ENCODE measurements at places on chromosomes 3 and 15. TPM values are rescaled to one million over a fixed set of nuclear protein-coding genes. Genes with fewer than 3 reads are reported as not detected.
A peak's percentile ranks its signal among the peaks of the same experiment; 100 is the strongest.

- no peak for DNase-seq
Observed at GRCh38 chr3:16987141-16987540, 102.4 kb downstream of the PLCL2 start.

DNA sequence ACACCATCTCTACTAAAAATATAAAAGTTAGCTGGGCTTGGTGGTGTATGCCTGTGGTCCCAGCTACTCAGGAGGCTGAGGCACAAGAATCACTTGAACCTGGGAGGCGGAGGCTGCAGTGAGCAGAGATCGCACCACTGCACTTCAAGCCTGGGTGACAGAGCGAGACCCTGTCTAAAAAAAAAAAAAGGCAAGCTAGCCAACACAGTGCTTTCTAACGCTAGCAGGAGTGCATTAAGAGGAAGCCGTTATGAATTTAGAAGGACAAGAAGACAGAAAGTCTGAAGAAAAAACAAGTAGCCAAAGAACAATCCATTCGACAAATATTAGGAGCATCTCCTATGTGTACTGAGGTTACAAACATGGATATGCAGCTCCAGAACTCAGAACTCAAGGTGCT, 28.6 kb downstream of the BHLHE40 start:
- DNase-seq = no peak

- DNase-seq = peak; percentile 37
Observed at GRCh38 chr3:148075771-148076716, 621.7 kb upstream of the AGTR1 start.

- DNase-seq = no peak
Observed at GRCh38 chr15:78167227-78167888, 18.2 kb downstream of the IDH3A start.

DNA sequence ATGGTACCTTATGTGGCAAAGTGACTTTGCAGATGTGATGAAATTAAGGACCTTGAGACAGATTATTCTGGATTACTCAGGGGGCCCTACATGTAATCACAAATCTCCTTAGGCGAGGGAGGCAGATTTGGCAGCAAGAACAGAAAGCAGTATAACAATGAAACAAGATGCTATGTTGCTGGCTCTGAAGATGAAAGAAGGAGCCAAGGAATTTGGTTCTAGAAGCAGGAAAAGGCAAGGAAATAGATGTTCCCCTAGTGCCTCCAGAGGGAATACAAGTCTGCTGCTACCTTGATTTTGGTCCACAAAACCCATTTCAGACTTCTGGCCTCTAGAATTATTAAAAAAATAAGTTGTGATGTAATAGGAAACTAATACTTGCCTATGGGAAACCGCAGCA, 64.5 kb downstream of the PIK3R4 start:
- no peak for DNase-seq

- DNase-seq = no peak
Observed at GRCh38 chr3:10553591-10554235, 48.3 kb upstream of the ATP2B2 start.

DNA sequence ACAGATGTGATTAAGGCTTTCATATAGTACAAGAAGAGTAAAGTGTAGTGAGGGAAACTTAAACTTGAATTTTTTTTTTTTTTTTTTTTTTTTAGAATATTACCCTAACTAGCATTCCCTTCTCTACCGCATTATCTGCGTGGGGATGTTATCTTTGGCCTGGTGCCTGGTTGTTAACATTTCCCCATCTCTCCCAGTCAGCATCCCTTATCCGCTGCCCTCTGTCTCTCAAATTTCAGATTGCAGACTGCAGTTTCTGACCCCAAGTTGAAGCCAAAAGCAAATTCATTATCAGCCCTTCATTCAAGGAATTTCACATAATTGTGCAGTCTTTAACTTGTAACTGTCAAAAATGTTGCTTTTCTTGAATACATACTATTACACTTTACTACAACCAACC, 353.0 kb downstream of the PLOD2 start:
- no peak for DNase-seq

GRCh38 chr3:147373301-147373700, 33.0 kb downstream of the ZIC4 start:
- DNase-seq = no peak

DNA sequence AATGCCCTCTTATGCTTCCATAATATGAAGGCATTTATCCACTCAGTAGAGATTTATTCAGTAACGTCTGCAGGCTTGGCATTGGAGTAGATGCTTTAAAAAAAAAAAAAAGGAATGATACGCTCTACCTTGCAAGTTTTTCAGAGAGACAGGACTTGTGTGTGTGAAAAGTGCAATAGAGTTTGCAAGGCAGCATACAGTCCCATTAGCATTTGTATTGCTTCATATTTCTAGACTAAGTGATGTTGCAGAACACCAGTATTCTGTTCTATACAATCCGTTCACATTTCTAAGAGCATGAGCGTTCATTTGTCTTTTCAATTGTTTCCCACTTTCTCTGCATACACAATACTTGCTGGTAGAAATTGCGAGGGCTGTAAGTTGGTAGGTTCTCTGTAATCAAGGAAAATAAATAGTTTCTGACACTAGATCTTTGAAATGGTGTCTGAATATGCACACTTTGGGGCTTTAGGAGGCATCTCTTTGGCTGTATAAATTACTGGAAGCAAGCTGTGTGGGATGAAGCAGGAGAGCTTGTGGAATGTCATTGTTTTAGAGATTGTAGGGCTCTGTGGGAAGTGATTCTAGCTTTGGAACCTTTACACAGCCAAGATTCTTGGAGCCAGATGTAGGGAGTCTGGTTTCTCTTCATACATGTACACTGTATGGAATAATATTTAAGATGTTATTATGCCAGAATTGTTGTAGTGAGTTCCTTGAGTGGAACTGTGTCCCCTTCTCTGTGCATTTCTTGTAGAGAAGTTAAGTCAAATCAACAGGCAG, 262.7 kb downstream of the FEZF2 start:
- no peak for DNase-seq

GRCh38 chr3:101634591-101635196, 42.2 kb downstream of the ZBTB11 start:
- no peak for DNase-seq

- no peak for DNase-seq
Observed at GRCh38 chr3:13313813-13314212, 106.3 kb downstream of the NUP210 start.

- DNase-seq = no peak
Observed at GRCh38 chr3:167113035-167113830, 266.9 kb downstream of the ZBBX start.

- no peak for DNase-seq
Observed at GRCh38 chr3:27993051-27993450, 248.4 kb upstream of the CMC1 start.

GRCh38 chr3:58722561-58722960, 56.0 kb upstream of the FAM3D start:
- no peak for DNase-seq

DNA sequence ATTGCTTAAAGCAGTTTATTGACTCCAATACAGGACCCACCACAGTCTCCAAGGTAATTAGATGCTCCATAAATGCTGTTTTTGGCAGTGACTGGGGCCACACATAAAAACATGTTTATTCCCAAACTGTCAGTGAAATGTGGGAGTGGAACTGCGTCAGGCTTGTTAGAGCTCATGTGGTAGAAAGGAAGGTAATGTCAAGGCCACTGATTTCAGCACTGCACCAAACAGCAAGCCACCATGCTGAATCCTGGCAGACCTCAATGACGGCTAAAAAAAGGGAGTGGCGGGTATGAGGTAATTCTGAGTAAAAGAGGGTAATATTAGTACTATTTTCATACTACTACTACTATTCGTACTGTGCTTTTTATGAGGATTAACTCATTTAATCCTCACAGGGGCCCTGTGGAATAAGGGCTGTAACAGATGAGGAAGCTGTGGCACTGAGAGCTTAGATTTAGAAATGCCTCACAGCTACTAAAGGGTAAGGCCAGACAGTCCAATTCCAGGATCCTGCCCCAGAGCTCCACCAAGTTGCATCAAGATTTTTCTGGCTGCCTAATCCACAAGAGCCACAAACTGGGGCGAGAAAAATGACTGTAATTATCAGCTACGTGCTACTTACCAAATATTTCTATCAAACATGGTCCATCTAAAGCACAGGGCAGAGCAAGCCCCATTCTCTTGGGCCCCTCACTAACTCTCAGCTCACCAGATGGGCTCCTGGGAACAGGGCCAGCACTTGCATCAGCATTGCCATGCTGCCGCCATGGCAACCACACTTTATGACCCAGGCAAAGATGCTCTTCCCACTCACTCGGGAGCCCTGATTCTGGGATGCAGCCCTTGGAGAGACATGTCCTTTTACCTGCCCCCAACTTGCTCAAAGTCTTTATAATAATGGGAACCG, 83.6 kb upstream of the SPATA12 start:
- DNase-seq = no peak

- no peak for DNase-seq
Observed at GRCh38 chr3:48894516-48894915, 4.2 kb downstream of the SLC25A20 start.

- DNase-seq = no peak
Observed at GRCh38 chr15:64738226-64739095, 36.9 kb downstream of the RBPMS2 start.

GRCh38 chr15:52727815-52728214, 48.6 kb upstream of the ATOSA start:
- DNase-seq = no peak

DNA sequence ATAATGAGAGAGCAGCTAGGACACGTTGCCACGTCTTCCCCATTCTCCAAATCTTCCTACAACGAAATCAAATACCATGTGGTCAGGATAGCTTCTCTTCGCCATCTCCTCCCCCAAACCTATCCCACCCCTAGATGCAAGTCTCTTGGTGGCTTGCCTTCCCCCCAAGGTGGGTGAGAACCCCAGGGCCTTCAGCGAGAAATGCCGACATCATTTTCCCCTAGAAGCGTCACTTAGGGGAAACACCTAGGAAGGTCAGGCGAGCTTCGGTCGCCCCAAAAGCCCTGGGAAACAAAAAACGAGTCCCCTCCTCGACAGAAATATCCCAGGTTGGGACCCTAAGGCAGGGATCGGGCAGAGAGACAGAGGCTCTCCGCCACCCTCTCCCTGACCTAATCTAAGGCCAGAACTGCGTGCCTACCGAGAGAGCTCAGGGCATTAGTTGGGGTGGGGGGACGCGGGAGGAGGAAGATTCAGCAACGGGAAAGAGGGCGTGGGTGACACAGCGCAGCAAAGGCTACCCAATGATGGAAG, 502 bp downstream of the DPH3 start:
- no peak for DNase-seq

DNA sequence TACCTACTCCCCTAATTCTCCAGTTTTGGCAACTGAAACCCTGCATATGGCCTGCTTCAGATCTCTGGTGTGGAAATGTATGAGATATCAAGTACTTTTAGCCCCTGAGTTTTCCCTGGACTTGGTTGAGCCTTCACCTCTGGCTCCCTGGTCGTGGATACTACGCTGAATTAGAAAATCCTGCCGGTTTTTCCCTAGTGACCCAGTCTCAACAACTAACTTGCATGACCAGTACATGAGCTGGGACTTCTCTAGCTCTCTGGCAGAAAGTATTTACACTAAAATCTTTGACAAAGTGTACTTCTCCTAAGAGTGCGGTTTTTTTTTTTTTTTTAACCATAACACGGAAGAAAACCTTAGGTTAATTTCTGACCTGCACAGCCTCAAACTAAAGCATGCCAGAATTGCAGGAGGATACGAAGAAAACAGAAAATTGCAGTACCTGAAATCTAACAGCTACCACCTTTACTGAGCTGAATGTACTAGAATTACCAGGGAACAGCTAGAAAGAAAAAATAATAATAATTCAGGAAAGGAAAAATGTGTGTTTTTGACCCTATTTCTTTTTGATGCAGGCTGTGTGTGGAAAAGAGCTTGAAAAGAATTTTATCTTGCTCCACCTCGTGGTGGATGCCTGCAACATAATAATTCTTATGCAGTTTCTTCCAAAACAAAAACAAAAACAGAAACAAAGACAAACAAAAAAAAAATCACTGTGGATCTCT, 165.6 kb downstream of the GMNC start:
- DNase-seq = peak; percentile 49

DNA sequence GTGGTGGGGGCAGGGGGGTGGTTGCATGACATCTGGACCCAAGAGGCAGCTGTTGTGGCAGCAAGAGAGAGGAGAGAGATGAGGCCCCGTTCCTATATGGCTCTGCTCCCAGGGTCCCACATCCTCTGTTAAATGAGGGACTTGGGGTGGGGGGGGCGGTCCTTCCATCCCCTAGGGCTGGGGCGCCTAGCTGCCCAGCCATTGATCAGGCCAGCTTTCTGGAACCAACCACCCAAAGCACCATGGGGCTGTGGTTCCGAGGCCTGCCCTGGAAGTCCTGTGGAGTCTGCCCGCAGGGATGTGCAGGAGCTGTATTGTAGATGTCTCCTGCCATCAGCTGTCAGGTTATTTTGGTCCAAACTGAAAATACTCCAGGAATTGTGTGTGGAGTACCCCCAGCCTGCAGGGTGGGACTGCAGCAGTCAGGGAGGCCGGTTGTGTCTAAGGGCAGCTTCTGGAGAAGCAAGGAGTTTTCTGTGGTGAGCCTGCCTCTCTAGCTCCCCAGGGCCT, 5.2 kb downstream of the FURIN start:
- DNase-seq = no peak

- no peak for DNase-seq
Observed at GRCh38 chr15:78140292-78140691, 8.9 kb upstream of the IDH3A start.

DNA sequence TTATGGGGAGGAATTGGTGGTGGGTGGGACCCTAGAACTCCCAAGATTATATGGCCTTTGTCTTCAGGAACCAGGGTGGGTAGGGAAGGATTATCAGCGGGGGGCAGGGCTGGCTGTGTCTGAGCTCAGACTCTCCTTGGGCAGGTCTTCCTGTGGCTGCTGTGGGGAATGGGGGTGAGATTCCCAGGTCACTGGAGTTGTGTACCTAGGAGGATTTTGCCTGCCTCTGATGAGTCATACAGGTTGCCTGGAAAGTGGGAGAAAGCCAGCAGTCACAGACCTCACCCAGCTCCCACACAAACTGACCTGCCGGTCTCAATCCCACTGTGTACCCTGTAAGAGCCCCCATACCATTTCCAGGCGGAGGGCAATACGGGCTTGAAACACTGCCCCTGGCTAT, 209.9 kb upstream of the CNTN3 start:
- DNase-seq = peak; percentile 36

GRCh38 chr15:48823237-48823636, 12.4 kb upstream of the CEP152 start:
- no peak for DNase-seq

Gene TEX55
- total RNA-seq = not detected

Gene OIP5
- total RNA-seq = 0.38 TPM

Gene LRTM1
- total RNA-seq = not detected

Gene LRRC2
- total RNA-seq = under 0.01 TPM

Gene P4HTM
- 28.7 TPM for total RNA-seq

Gene FEZF2
- not detected for total RNA-seq

Gene LNP1
- total RNA-seq = 1.1 TPM

Gene CHL1
- 0.26 TPM for total RNA-seq

Gene A4GNT
- not detected for total RNA-seq

Gene TM4SF18
- not detected for total RNA-seq

Gene CLDN1
- total RNA-seq = 26.6 TPM

Gene FSTL1
- 45.6 TPM for total RNA-seq

Gene SCAMP5
- 1.3 TPM for total RNA-seq

Gene ZNF80
- total RNA-seq = not detected

Gene IFT122
- 5.9 TPM for total RNA-seq

Gene IQCF5
- not detected for total RNA-seq

Gene RETNLB
- total RNA-seq = not detected

Gene GOLGA8N
- 1.6 TPM for total RNA-seq

Gene TMOD2
- 2.2 TPM for total RNA-seq

Measured in bronchial epithelial cell (primary cell).